Stimulated activated CD4-positive, alpha-beta T cell treated with anti-CD3 and anti-CD28 coated beads, TNF-alpha, amount 100 ng/mL, for 24 hours (primary cell): ENCODE measurements at places on chromosomes 13 and 19.

GRCh38 chr13:28569886-28570285 is 75.0 kb upstream of the FLT1 start:
- DNase-seq: no peak

GRCh38 chr19:17391371-17392151 is 2.4 kb downstream of the CCDC194 start:
- no peak for DNase-seq

GRCh38 chr19:13881251-13881691 is 4.3 kb downstream of the NANOS3 start:
- DNase-seq: no peak

- DNase-seq: no peak
Observed at GRCh38 chr19:49338691-49339300, 3.6 kb downstream of the CD37 start.

DNA sequence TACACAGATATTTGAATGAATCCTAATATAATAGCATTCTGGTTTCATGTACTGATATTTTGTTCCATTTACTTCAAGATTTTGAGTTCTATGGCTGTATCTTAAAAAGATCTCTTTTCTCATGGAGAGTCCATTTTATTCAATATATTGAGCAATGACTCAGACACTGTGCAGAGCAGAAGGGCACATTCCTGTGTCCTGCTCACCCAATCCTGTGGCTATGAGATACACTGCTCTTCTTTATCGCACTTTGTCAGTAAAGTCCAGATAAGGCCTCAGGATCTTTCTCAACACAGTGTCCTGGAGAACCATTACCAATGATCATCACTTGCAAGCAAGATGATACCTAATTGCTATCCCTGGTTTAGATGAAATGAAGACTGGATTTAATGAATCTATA is 155.0 kb downstream of the CYSLTR2 start:
- no peak for DNase-seq

DNA sequence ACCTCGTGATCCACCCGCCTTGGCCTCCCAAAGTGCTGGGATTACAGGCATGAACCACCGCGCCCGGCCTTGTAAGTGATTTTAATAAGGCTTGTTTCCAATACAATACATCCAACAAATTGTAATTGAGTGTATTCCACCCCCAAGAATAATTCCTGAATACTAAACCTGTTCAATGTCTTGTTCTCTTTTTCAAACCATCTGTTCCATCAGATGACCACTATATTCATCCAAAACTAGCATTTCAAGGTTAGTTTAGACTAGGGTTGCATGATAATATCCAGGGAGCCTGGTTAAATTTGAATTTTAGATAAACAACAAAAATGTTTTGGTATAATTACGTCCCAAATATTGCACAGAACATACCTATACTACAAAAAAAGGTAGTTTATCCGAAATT is 135.4 kb upstream of the WASF3 start:
- DNase-seq: no peak

- no peak for DNase-seq
Observed at GRCh38 chr19:29965492-29965891, 23.5 kb downstream of the URI1 start.

DNA sequence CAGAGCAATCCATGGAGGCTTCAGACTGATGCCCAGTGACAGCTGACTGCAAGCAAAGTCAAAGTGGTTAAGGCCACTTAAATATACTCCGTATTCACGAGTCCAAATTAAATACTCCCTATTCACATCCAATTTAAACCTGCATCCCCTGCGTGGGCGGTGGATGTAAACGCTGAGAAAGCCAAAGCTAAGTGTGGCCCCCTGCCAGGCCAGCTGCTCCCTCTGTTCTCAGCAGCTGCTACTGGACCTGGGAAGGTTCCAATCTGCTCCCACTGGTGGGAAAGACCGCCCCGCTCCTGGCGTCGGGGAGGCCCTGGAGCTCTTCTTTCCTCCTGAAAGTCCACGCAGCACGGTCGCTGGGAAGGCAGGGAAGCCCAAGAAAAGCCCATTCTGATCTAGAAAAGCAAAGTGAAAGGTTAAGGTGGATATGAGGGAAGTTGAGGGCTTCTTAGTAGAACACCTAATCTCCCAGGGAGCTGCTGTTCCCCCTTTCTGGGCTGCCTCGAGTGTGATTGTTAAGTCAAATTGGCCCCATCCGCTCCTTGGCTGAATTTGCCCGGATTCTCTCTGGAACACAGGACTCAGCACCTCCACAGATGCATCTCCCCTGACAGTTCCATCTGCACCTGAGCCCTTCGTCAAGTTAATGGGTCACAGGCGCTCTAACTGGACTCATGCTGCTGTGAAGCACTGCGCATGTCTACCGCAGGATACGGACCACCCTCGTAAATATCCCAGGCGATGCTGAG is 205.5 kb downstream of the USP12 start:
- no peak for DNase-seq

- DNase-seq: no peak
Observed at GRCh38 chr13:24192057-24192810, 31.7 kb downstream of the SPATA13 start.

DNA sequence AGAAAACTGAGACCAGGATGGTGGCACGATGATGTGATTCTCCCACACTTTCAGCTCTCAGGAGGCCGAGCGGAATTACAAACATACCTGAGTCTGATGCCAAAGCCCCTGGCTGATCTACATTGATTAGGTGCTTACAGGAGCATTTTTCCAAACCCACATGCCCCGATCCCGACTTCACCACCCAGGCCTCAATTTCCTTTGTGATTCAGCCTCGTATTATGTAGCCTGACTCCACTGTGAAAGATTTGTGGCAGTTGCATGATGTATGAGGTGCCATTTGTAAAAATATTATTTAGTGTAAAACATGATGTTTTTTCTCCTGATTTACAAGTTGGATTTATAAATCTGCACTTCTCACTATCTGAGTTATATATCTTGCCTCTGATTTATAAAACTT is 118.0 kb downstream of the TSHZ3 start:
- no peak for DNase-seq

DNA sequence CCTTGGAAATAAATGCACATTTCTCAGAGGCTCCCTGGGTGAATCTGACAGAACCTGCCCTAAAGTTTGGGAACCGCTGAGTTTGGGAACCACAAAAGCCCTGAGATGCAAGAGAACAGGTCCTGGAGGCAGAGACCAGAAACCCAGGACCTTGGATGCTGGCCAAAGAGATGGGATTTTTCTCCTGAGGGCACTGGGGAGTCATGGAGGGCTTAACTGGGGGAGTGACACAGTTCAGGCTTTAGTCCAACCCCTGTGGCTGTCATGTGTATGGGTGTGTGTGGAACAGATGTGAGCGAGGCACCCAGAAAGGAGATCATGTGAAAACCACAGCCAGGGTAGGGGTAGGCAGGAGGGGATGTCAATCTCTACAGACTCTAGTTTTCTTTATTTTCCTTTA is 3.9 kb upstream of the NCCRP1 start:
- DNase-seq: no peak

- no peak for DNase-seq
Observed at GRCh38 chr13:32548837-32549236, 10.2 kb upstream of the N4BP2L2 start.

DNA sequence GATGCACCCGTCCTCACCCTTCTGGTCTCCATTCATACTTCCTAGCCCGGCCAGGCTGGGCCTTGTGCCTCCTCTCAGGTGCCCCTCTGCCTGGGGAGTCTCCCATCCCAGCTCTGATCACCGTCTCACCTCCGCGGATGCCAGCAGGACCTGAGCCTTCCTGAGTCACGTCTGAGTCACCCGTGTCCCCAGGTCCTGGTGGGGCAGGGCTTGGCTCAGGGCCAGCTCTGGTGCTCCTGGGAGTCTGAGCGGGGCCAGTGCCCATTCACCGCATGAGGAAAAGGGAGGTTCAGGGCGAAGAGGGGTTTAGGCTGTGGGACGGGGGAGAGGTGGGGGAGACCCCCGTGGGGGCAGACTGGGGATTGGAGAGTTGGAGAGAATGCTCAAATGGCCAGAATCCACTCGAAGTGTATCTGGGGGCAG is 593 bp downstream of the ATP8B3 start:
- DNase-seq: peak; percentile 22

GRCh38 chr13:49828453-49828852 is 36.0 kb upstream of the KPNA3 start:
- DNase-seq: no peak

- DNase-seq: no peak
Observed at GRCh38 chr19:54312436-54313377, at the start of gene LILRA5. Gene LILRA5 (minus strand): TSS chr19:54313166. CDS start chr19:54313019, 147 bp downstream.

GRCh38 chr19:42023943-42024260 is 29.9 kb upstream of the ATP1A3 start:
- DNase-seq: no peak

DNA sequence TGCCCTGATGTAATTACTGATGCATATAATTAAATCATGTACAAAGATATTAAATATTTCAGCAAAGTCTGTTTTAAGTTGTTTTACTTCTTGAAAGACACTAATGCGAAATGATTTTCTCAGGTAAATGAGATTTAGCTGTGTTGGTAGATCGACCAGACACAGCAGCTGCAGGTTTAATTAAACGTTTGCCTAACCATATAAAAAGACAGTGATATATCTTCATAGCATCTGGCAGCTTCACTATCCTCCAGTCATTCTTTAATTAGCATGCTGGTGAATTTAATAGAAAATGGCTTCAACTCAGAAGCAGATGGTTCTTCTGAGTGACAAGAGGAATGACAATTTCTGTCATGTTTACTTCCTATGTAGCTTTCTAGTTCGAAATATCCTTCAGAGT is 69.3 kb downstream of the NHLRC3 start:
- no peak for DNase-seq

- DNase-seq: no peak
Observed at GRCh38 chr19:7520131-7521051, 2.0 kb upstream of the MCOLN1 start.

DNA sequence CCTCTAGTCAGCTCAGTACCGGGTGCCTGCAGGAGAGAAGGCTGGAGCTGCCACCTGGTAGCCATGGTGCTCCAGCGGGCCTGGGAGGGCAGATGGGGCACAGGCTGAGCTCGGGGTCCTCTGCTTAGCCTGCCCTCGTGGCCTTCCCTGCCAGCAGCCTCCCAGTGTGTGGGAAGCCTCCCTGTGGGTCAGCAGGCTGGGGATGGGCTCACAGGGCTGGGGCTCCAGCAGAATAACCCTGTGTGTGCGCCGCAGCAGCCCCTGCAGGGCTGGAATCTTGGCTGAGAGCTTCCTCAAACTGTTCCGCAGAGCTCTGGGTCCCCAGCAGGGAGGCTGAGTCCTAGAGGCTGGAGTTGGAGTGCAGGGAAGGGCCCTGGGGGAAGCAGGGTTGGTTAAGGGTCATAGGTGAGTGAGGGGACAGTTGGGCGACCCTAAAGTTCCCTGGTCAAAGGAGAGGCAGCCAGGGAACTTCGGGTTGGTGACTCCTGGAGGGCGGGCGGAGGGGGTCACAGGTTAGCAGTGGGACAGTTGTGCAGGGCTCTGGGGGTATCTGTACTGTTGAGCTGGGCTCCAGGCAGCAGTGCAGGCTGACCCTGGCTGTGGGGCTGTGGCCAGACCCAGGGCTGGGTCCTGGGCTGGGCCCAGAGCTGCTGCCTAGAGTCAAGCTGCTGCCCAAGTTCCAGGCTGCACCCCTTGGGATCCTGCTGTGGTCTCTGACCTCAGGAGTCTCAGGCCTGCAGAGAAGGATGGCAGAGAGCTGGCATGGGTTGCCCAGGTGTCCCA is 14.0 kb downstream of the ARHGAP33 start:
- no peak for DNase-seq

DNA sequence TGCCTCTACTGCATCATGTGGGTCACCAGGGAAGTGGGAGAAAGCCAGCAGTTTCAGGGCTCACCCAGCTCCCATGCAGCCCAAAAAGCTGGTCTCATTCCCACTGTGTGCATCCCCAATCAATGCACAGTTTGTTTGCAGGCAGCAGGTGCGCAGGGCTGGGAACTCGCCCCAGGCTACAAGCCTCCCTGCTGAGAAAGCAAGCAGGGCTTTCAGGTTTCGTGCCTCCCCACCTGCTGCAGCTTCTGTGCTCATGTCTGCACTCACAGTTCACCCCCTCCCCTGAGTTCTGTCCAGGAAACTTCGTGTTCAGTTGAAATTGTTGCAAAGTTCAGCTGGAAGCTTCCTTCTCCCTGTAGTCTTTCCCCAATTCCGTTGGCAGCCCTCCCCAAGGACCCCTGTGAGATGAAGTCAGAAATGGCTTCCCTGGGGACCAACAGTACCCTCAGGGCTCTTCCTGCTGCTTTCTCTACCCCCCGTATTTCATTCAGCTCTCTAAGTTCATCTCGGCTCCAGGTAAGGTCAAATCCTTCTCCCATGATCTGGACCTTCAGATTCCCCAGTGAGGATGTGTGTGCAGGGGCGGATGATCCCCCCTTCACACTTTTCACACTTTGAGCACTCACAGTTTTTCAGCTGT is 10.3 kb upstream of the KLK3 start:
- no peak for DNase-seq

- no peak for DNase-seq
Observed at GRCh38 chr13:77437267-77437666, 98.2 kb upstream of the SCEL start.

GRCh38 chr13:91896547-91896946 is 498.1 kb downstream of the GPC5 start:
- no peak for DNase-seq

- no peak for DNase-seq
Observed at GRCh38 chr13:73218181-73218580, 159.4 kb downstream of the KLF5 start.

DNA sequence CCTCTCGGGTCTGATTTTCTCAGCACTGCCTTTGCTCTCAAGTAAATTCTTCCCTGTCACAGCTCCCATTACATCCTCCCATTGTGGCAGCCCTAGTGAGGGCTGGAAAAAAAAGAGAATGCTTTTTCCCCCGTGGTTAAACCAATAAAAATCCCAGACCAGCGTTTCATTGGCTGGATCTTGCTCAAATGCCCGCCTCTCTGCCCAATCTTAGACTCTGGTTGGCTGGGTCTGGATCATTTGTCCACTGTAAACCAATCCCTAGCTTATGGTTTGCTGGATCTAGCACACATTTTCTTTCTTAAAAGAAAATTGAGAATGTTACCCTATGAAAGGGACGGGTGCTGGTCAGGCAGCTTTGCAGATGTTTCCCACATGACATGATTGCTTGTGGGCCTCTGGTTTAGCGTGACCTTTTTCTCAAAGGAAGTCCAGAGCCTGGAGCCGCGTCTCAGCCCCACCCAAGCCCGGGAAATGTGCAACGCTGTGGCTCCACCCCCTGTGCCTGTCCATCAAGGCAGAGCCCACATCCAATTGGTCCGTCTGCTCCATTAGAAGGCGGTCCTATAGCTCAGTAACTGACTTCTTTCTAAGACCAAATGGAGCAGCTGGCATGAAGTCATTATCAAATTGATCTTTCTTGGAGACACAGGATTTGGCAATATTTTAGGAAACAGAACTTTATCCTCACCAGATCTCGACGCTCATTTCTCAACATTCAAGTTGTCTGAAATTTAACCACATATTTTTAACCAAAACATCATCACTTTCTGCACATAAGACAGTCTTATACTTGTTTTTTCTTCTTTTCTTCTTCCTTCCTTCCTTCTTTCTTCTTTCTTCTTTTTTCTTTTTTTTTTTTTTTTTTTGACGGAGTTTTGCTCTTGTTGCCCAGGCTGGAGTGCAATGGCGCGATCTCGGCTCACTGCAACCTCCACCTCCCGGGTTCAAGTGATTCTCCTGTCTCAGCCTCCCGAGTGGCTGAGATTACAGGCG is 2.6 kb upstream of the MCEMP1 start:
- no peak for DNase-seq

- DNase-seq: no peak
Observed at GRCh38 chr19:35587321-35587720, 1.3 kb downstream of the PMIS2 start.

- DNase-seq: no peak
Observed at GRCh38 chr13:38883783-38884182, 106.8 kb downstream of the STOML3 start.
